ENCODE measurements at places on chromosomes 11 and 22.

DNA sequence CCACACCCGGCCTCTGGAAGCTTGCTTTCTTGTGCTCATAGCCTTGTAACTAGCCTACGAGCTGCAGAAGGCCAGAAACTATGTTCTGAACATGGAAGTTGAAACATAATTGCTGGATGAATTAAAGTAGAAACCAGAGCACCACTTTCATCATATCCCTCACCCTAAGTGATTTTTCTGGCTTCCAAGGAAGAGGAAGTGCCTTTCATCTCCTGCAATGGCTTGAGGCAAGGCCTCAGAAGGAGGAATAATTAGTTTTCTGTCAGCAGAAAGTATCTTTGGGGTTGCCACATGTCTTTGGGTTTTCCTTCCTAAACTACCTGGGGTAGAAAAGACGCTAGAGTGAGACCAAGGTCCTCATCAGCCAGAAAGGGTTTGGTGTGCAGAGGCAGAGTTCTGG lies 14.5 kb downstream of the RPL27A start:
- DNase-seq, result no peak

DNA sequence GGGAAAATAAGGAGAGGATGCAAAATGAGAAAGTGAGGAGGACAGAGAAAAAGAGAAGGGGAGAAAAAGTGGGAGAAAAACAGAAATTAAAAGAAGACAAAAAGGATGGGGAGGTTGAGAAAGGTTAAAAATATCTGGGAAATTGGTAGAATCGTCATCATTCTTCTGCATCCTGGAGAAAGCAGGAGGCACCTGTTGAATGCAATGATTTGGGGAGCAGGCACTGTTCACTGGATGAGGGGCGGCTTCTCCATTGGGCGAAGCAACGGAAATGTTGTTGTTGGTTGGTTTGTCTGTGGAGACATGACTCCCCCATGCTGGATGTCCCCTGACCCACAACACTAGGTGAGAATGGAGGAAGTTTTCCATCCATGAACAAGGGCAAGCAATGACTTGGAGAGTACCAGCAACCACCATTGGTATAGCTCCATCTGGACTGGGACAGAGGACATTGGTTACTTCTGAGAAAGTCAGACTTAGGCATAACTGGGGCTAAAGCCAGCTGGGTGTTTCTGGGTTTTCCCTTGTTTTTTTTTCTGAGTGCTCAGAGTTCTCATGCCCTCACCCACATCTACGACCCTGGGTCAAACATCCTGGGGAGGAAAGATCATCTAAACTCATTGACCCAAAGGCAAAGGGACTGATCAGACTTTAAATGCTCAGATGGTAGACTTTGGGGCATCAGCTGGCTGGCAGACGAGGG lies 11.9 kb upstream of the CD44 start:
- no peak for DNase-seq

DNA sequence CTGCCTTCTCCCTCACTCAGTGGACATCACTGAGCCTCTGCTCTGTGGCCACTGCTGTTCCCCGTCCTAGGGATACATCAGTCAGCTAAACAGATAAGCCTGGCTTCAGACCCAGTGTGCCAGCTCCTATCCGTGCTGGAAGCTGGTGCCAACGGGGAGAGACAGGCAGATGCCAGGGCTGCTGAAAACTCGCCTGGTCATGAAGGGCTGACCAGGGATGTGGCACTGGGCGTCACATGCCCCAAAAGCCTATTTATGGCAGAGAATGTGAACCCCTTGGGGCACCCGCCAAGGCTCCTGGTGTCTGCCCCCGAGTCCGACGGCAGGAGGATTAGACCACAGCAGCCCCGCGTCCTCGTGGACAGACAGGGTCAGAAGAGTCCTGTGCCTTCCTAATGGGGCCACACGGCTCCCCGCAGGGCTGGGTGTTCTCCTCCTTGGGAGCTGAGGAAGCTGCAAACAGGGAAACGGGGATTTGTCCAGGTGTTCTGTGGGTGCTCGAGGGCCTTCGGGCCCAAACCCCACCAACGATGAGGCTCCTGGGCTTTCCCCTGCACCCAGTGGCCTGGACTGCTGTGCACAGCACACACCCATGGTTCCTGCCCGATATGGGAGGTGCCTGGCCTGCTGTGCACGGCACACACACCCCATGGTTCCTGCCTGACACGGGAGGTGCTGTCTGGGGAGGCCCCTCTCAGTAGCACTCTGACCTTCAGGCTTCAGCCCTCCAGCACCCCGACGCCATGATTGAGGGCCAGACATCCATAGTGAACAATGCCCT lies 19.9 kb downstream of the ANO1 start:
- DNase-seq, result no peak

GRCh38 chr11:8225589-8226036 lies 38.1 kb downstream of the LMO1 start:
- peak; percentile 48 for DNase-seq

GRCh38 chr11:113876074-113876797 lies 864 bp upstream of the USP28 start:
- DNase-seq, result no peak

DNA sequence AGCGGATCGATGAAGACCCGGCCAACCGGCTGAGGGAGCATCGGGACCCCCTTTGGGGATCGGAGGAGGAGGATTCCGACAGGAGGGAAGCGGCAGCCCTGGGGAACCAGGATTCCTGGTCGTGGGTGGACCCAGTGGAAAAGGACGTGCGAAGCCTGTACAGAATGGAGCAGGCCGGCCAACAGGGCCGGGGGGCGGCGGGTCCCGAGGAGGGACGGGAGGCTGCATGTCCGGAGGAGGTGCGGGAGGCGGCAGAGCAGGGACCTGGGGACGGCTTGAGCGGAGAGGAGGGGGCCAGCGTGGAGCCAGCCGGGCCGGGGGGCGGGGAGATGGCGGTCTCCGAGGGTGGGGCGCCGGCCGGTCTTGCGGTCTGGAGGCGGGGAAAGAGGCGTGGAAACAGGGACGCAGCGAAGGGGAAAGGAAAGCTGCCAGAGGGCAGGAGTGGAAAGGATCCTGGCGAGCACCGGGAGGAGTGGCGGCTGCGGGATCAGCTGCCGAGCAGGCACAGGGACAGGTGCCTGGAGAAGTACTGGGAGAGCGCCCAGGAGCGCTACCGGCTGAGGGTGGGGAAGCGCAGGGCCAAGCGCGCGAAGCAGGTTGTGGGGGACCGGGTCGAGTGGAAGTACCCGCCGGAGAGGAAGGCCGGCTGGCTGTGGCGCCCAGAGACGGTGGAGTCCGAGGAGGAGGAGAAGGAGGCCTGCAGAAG lies at the start of gene ANO5:
Gene ANO5, plus strand, starts transcription at position 444 of the 706 bp plus-strand sequence. CDS start 408 bp downstream, outside the sequence.
- peak; percentile 14 for DNase-seq

DNA sequence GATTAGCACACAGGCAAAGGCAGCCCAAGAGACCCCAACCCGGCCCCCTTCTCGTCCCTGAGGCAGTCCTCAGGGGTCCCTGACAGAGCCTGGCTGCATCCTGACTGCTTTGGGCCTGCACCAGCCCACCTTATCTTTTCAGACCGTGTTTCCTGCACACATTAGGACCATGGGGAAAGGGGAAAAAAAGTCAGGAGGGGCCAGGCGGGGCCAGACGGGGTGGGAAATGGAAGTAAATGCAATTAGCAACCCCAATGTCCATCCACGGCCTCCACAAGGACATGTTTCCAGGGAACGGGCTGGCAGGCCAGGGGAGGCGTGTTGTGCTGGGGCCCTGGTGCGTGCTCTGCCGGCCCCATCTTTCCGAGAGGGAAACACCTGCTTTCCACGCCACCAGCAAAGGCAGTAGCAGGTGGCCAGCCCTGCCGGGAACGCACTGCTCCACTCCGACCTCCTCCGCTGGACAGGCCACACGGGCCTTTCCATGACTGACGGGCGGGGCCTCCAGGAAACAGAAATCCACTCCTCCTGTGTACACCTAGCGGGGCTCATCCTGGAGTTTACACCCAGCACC lies 7.4 kb downstream of the EHD1 start:
- no peak for DNase-seq

- DNase-seq, result no peak
These were observed 897.7 kb downstream of the KCNA4 start for GRCh38 chr11:29119116-29119515.

- DNase-seq, result no peak
These were observed 35.1 kb downstream of the CSF2RB start for GRCh38 chr22:36948273-36949225.

GRCh38 chr11:66328302-66329144 lies 7.7 kb downstream of the RIN1 start:
- peak; percentile 80 for DNase-seq

GRCh38 chr22:35335468-35335867 lies 35.8 kb downstream of the TOM1 start:
- no peak for DNase-seq
